ENCODE measurements at places on chromosomes 13 and 19. TPM values are rescaled to one million over a fixed set of nuclear protein-coding genes. Genes with fewer than 3 reads are reported as not detected.

The CRLF1 gene
- not detected for total RNA-seq

The VAV1 gene
- not detected for total RNA-seq

The GNA15 gene
- not detected for total RNA-seq

The CYP2B6 gene
- not detected for total RNA-seq

The DENND1C gene
- not detected for total RNA-seq

The ELANE gene
- not detected for total RNA-seq

The CEP89 gene
- total RNA-seq: 46.2 TPM

The CGB2 gene
- not detected for total RNA-seq

All from endothelial cell of umbilical vein (primary cell).